ENCODE measurements at places on chromosomes 2 and 18. TPM values are rescaled to one million over a fixed set of nuclear protein-coding genes. Genes with fewer than 3 reads are reported as not detected.

GRCh38 chr2:33221046-33221784 lies 255.2 kb upstream of the RASGRP3 start:
- H3K27me3 ChIP-seq: no peaks in the 10 kb centered on the region
- no peak overlapping the region for H3K27ac ChIP-seq
- no peak overlapping the region for H3K4me3 ChIP-seq
- H3K4me1 ChIP-seq: peaks cover 27% of the 10 kb centered on the region
- DNase-seq: no peak

GRCh38 chr18:59980188-59980637 lies 80.4 kb downstream of the PMAIP1 start:
- no peaks in the 10 kb centered on the region for H3K27me3 ChIP-seq
- no peak overlapping the region for H3K27ac ChIP-seq
- no peaks in the 10 kb centered on the region for H3K4me1 ChIP-seq
- H3K36me3 ChIP-seq: no peaks in the 10 kb centered on the region
- no peak for DNase-seq

The REG1A gene
- total RNA-seq: not detected

- no peak overlapping the region for H3K4me3 ChIP-seq
- H3K27me3 ChIP-seq: no peaks in the 10 kb centered on the region
- no peak for DNase-seq
Observed at GRCh38 chr2:201628545-201628944, 14.8 kb downstream of the TMEM237 start.

- H3K27ac ChIP-seq: peak overlapping the region; percentile 59
- H3K4me3 ChIP-seq: peak overlapping the region; percentile 57
- H3K4me1 ChIP-seq: peaks cover 22% of the 10 kb centered on the region
- H3K27me3 ChIP-seq: no peaks in the 10 kb centered on the region
- no peak for DNase-seq
- H3K36me3 ChIP-seq: peaks cover 30% of the 10 kb centered on the region
Observed at GRCh38 chr2:42567806-42568400, 529 bp upstream of the MTA3 start.

DNA sequence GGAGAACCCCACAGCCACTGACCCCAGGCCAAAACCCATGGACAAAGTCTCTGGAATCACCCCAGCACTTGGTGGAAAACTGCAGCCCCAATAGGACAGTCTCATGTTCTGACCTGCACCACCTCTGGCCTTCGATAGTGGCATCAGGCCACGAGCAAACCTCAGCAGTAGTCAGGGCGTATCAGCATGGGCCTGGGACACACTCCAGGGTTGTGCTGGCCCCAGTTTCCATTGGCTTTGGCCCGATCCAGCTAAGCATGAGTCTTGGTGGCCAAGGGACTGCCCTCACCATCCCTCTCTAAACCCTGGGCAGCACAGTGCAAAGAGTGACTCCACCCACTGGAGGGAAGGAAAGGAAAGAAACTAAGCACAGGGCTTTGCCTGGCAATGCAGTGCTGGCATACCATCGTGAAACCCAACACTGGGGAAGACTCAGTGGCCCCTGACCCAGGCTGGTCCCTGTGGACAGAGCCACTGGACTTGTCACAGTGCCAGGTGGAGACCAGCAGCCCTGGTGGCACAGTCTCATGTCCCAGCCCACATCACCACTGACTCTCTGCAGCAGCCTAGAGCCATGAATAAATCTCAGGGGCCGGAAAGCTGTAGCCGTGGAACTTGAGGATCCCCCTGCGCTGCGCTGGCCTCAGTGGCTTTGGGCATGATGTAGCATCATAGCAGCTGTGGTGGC lies 46.3 kb downstream of the ZNF519 start:
- DNase-seq: no peak
- no peaks in the 10 kb centered on the region for H3K27me3 ChIP-seq
- H3K27ac ChIP-seq: no peak overlapping the region
- no peaks in the 10 kb centered on the region for H3K4me1 ChIP-seq

The SMYD1 gene
- total RNA-seq: not detected

The BCL11A gene
- total RNA-seq: 4.3 TPM

The CRYGD gene
- total RNA-seq: not detected

Measured in MCF 10A (cell line).